ENCODE measurements at places on chromosomes 7 and 10.
A peak's percentile ranks its signal among the peaks of the same experiment; 100 is the strongest.

GRCh38 chr7:116674508-116675173, 2.6 kb downstream of the MET start:
- no peak for DNase-seq

GRCh38 chr7:23117841-23118240, 12.3 kb downstream of the KLHL7 start:
- no peak for DNase-seq

GRCh38 chr7:32318300-32319011, 171.7 kb downstream of the LSM5 start:
- DNase-seq: no peak

GRCh38 chr10:4018054-4018511, 233.1 kb upstream of the KLF6 start:
- DNase-seq: no peak

DNA sequence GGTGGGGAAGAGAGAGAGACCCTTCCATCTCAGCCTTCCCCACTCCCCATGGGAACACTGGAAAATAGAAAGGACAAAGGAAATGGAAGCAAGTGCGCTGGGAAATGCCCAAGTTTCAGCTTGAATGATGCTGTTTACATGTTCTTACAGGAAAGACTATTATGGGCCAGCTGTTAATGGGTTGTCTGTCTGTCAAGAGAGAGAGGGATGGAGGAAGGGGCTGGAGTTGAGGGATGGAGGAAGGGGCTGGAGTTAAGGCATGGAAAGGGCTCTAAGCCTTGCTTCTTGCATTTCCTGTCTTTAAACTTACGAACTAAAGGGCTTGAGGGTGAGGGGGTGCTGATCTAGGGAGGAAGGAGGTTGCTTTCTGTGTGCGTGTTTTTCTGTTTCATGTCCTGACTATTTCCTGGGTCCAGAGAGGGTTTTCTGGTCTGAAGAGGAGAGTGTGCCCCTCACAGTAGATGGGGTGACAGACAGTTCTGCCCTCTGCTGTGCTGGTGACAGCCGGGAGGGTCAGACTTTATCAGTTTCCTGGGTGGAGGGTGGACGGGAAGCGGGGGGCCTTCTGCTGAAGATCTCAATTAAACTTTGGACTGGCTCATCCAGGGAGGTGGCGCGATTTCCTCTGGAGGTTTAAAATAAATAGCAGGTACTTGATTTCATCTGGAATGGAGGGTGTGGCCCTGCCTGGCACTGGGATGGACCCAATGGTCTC, 30.5 kb downstream of the GRK5 start:
- DNase-seq: no peak

DNA sequence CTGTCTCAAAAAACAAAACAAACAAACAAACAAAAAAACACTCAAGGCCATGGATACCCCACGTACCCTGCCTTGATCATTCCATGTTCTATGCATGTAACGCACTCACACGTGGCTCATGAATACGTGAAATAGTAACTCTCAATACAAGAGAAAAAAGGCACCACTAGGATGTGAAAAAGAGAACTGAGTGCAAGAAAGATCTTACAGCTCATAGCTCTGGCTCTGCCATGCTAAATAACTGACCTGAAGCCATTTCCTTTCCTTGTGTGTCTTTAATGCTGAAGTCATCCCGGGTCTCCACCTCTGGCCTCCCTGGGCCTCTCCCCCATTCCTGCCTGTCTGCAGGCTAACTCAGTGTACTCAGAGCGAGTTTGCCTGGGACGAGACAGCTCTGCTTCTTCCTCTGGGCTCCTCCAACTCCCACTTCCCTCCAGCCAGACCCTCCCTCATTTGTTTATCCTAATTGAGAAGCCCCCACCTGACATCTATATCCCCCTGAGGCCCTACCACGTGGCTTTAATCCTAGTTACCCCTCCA, 117.3 kb downstream of the PRPF18 start:
- no peak for DNase-seq

DNA sequence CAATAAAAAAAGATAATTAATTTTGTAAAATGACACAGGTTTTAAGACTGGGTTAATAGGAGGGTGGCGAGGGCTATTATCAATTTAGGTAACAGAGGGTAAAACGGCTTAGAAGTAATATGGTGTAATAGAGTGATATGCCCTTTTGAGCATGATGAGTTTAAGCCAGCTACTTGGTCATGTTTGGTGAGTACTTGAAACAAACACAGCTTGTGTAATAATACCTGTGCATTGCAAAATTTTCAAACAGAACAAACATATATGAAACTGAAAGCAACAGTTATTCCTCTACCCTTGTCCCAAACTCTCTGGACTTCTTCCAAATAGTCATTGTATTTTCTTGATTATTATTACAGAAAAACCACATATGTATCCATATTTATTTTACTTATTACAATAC, 241.7 kb downstream of the MAGI2 start:
- DNase-seq: no peak

GRCh38 chr10:11822809-11823121, 391 bp upstream of the PROSER2 start:
- DNase-seq: no peak

DNA sequence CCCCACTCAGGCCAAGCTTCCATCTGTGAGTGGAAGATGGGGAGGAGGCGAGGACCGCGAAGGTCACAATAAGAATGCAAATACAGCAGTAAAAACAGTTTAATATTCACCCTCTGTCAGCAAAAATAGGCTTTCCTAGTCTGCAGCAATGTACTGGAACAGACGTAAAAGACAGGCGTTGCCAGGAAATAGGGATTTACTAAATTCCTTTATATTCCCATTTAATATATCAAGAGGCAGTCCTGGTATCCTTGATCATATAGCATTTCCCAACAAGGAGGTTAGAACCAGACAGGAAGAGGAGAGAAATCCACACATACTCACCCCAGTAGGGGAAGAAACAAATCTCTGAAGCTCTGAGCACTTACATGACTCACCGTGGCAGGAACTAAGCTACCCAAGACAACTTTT, 1054.9 kb upstream of the C7orf33 start:
- DNase-seq: no peak

DNA sequence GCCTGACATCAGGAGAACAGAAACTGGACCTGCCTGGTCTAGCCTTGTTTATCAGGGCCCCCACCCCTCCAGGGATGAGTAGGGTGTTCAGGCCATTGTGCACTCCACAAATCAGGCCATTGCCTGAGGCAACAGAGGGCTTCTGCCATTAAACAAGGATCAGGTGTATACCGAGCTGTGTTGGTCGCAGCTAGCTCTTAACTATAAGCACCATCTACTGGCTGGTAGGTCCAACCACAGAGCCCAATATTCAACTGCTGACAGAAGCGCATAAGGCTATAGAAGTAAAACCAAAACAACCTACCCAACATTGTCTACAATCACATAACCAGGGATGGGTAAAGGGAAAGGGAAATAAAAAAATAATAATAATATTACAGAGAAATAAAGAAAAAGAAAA, 451.7 kb upstream of the TEX47 start:
- no peak for DNase-seq

DNA sequence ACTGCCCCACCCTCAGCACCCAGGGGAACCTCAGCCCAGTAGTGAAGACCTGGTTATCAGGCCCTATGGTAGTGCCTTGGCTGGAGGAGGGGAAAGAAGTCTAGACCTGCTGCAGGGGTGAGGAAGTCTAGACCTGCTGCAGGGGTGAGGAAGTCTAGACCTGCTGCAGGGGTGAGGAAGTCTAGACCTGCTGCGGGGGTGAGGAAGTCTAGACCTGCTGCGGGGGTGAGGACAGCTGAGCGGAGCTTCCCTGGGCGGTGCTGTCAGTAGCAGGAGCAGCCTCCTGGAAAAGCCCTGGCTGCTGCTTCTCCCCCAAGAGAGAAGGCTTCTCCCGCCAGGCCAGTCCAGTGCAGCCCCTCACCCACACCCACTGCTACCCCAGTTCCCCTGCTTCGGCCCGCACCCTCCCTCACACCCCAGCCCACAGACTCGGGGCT, 6.3 kb downstream of the NOS3 start:
- no peak for DNase-seq

GRCh38 chr10:91987397-91988037, 63.9 kb downstream of the BTAF1 start:
- DNase-seq: no peak

GRCh38 chr10:42952349-42952748, 124.5 kb upstream of the RET start:
- DNase-seq: no peak

DNA sequence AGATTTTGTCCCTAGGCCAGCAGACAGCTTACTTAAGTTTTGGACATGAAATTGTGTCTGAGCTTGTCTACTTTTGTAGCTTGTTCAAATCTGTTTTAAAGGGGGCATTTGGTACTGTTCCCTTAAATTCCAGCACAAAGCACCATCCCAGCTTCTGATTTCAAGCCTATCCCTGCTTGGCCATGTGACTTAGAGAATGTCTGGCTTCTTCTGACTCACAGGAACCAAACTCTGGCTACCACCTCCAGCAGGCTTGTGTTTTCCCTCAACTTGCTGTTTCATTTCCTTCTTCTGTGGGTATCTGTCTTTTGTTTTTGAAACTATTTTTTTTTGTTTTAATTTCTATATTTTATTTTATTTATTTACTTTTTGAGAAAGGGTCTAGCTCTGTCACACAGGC, 97.9 kb upstream of the FZD8 start:
- DNase-seq: no peak

GRCh38 chr7:5354460-5355232, 69.0 kb downstream of the TNRC18 start:
- no peak for DNase-seq

DNA sequence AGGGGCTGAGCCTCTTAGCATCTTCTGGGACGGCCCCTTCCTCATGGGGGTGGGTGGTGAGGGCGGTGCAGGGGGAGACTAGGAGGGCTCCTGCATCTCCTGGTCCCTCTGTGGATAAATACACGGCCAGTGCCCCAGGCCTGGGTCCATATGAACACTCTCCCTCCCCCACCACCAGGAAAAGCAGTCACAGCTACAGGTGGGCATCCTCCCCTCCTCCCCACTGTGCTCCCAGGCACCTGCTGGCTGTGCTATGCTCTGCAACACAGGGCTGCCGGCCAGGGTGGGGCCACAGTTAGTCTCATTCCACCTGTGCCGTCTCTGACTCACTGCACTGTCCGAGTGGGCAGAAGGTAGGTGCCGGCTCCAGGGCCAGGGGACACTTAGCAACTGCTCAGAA, 87.3 kb upstream of the INSIG1 start:
- DNase-seq: no peak

DNA sequence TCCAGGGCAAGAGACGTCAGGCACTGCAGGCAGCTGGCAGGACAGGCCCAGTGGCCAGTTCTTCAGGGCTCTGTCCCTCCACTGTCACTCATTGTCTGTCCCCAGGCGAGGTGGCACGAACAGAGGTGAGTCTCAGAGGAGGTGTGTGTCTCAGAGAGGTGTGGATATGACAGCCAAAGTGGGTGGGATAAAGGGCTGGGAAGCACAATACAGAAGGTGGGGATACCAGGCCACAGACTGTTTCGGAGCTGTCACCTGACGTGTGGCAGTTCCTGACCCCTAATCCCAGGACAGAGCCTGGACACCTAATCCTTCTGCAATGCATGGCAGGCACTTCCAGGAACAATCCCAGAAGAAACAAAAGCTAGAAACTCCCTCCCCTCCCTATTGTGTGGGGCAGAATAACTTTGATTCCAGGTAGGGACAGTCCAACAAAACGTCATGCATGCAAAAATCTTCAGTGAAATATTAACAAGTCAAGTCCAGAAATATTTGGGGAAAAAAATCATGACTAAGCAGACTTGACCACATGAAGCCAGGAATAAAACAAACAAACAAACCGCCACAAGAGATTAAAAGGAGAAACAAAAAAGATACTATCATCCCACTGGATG, 11.6 kb downstream of the KLRG2 start:
- DNase-seq: no peak

DNA sequence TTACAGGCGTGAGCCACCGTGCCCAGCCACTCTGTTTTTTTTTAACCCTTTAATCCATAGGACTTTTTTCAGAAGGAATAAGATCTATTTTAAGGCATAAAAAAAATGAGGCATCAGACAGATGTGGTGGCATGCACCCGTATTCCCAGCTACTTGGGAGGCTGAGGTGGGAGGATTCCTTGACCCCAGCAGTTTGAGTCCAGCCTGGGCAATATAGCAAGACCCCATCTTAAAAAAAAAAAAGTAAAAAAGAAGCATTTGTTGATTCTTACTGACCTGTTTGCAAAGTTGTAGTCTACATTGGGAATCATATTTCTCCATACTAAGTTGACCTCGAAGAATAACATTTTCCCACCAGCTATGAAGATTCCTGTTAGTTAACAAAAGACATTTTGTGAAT, 38.6 kb downstream of the VCL start:
- DNase-seq: no peak

GRCh38 chr7:16916105-16916639, 34.4 kb upstream of the AGR3 start:
- no peak for DNase-seq

GRCh38 chr7:156032973-156033372, 220.7 kb upstream of the SHH start:
- DNase-seq: no peak

GRCh38 chr10:8054244-8054493, 319 bp upstream of the GATA3 start:
- DNase-seq: no peak

DNA sequence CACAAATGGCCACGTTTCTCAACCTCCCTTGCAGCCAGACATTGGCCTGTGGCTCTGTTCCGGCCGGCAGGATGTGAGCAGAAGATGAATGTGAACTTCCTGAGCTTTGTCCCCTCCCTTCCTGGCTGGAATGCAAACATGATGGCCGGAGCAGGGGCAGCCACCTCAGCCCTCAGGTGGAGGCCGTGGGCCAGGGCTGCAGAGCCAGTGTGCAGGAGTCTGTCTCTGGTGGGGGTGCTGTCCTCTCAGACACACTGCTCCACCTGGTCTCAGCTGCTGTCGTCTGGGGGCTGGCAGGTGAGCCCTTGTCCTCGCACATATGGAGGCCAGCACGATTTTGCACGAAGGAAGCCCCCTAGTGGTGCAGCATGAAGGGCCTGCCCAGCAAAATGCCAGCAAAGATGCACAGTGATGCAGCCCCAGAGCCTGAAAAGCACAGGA, 25.3 kb upstream of the PWWP2B start:
- DNase-seq: no peak

DNA sequence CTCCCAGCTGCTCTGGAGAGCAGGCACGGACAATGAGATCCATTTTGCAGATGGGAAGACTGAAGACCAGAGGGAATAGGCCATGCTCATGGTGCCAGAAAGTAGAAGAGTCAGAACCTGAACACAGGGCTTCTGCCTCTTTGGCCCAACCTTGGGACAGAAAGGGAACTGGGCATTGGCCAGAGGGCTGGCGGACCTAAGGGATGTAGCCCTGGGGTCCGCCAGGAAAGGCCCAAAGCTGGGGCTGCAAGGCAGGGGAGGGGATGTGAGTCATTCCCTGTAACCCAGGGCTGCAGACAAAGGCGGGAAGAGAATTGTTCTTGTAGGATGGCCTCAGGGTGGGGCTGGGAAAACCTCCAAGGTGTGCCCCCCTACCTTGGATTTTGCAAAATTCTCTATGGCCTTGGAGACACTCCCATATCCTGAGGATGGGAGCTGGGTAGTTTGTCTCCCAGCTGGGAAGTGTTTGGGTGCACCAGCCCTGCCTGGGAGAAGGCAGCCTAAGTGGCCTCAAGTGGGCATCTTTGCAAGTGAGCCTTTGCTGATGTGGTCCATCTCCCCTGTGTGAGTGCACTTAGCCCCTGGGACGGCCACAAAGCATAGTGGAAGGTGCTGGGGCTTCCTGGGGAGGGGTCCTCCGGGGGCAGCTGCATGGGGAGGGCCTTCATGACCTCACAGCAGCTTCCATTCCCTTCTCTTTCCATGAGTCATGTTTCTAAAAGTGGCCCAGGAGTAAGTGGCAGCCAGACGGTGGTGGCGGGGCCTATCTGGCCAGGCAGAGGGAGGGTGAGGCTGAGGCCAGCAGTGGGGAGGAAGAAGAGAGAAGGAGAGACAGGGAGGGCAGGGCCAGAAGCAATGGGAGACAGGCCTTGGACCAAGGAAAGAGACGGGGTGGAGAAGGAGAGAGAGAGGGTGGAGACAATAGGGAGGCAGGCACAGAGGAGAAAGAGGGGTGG, 9.2 kb downstream of the AQP1 start:
- peak; percentile 69 for DNase-seq
